ENCODE measurements at places on chromosomes 6 and 20.

GRCh38 chr6:142286088-142286409, 15.8 kb upstream of the ADGRG6 start:
- DNase-seq, result no peak

- DNase-seq, result no peak
These were observed 1.9 kb downstream of the DDR1 start for GRCh38 chr6:30885999-30886896.

- DNase-seq, result no peak
These were observed 92.5 kb upstream of the PDE10A start for GRCh38 chr6:165755583-165755982.

DNA sequence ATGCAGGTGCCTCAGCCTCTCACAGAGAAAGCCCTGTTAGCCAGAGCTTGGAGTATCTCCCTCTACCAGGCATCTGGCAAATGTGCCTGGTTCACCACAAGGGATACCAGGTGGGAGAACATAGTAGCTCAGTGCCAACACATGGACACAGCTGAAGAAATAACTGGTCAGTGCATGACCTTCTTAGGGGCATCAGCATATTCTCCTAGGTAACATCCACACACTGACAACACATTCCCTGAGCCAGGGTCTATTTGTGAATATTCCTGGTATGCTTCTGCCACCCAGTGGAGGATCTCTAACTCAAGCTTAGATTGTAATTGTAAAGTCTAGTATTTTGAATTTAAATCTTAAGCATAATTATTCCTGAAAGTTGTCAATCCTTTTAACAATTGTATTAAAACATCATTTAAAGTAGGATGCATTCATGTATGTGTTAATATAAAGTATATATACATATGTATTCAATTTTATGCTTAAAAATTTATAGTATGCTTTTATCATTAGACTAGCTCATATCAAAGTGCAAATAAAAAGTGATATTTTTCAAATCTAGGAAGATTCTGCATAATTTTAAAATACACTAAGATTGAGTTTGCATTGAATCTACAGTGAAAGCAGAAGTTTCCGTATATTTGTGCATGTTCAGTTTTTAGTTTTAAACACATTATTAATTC, 45.3 kb upstream of the COL21A1 start:
- DNase-seq, result peak; percentile 34

GRCh38 chr20:62203378-62204030, 16.6 kb downstream of the HRH3 start:
- DNase-seq, result no peak

DNA sequence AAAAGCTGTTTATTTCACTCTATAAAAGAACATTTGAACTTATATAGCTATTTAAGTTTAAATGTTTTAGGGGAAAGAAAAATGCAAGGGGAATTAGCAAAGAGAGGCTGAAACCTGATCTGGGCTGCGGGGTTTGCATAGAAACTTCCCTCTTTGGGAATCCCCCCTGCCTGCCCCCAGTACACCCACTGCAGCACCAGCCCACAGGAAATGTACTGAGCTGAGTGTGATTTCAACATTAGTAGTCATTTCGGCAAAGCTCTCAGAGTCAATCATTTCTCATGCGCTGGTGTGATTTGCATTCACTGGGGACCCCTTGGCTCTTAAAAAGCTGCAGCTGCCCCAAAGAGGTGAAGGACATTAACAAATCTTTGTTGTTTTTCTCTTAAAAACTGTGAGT, 859.4 kb downstream of the MAFB start:
- peak; percentile 81 for DNase-seq

- no peak for DNase-seq
These were observed 62.0 kb downstream of the FAM50B start for GRCh38 chr6:3911130-3911529.

GRCh38 chr20:35299780-35300179, 7.6 kb upstream of the FAM83C start:
- DNase-seq, result no peak

DNA sequence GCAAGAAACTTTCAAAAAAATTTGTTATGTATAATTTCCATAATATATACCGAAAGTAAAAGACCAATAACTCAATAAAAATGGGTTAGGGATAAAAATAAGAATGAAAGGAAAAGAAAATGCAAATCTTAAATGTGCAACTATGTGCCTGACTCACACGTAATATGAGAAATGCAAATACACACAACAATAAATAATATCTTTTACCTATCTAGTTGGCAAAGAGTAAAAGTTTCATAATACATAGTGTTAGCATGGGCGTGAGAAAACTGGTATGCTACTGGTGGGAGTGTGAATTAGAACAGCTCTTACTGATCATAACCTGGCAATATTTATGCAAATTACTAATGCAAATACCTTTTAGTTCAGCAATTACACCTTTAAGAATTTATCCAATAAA, 438.5 kb upstream of the CITED2 start:
- no peak for DNase-seq

GRCh38 chr6:144835322-144835973, 550.3 kb downstream of the UTRN start:
- DNase-seq, result no peak

- no peak for DNase-seq
These were observed 57.4 kb upstream of the CEP85L start for GRCh38 chr6:118708744-118709143.

DNA sequence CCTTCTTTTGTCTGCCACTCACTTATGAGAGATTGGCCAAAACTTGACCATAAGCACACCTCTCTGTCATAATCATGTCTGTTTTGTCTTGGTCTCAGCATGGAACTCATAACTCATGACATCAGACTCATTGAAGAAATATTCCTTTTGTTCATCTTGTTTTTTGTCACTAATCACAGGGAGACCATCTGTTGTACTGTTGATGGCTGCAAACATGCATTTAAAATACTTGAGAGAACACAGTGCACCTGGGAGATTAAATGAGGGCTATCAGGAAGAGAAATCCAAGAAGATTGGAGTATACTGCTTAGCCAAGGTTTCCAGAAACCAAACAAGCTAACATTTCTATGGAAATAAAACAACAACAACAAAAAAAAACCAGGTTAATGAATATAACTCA, 689.7 kb downstream of the EPM2A start:
- no peak for DNase-seq

DNA sequence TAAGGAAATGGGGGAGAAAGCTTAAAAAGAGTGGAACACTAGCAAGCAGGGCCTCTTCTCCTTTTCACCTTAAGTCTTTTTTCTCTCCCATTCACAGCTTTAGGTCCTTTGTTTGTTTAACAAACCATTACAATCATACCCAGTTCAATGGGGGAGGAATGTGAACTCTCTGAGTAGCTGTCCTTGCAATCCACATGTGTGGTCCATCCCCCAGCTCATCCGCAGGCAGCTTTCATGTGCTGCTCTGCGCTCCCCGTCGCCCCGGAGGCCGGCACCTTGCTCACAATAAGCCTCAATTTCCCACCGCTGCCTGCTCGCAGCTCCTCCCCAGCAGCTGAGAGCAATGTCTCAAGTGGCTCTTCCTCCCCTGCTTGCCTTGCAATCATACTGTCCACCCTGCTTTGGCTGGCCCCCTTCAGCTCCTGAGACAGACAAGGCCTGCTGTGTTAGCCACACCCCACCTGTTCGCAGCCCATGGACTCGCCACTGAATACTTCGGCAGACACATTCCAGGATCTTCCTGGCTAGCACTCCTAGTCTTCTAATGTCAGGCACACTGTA, 49.1 kb downstream of the PLAGL1 start:
- no peak for DNase-seq

DNA sequence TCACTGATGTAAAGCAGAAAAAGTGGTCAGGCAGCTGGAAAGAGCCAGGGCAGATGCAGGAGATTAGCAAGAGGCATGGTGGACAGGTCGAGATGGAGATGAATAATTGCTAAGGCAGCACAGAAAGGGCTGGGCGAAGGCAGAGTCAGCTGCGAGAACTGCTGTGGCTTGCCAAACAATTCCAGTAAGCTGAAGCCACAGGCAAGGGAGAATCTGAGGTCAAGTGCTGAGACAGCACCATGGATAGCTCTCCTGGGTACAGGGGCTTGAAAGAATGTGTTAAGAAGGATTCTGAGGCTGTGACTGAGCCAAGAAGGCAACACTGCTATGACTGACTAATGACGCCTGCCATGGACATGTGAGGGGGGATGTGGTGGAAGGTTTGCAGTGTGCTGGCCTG, 220.8 kb upstream of the FOXA2 start:
- DNase-seq, result no peak

DNA sequence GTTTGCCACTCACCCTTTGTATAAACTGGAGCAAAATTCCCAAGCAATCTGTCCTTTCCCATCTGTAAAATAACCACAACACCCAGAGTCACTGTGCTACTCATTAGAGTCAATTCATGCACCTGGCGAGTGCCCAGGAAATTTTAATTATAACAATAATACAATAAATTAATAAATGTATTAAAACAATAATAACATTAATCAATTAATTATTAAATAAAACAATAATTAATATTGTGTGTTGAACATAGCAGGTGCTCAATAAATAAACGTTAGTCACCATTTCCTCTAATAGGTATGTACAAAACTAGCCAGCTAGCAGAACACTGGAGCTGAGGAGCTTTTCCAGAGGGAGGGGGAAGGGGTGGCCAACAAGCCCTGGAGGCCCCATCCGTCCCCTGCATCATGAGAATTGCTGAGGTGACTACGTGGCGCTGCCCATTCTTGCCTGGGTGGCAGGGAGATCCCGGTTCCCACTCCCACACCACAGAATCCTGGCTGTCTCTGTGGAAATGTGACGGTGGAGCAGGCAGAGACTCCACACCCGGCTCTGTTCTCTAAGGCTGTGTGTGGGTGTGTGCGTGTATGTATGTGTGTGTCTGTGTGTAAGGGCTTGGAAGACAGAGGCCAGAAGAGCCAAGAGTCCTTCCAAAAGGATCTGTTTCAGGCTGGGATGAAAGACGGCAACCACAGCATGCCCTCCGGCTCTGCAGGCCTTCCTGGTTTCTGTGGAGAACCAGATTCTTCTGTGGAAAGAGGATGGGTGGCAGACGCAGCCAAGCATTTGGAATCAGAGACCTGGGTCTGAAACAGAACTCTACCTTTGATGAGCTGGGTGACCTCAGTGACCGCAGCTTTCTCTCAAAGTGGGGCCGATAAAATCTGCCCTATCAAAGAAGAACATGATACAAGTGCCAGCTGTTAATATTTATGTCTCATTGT, 18.8 kb upstream of the EZR start:
- no peak for DNase-seq

GRCh38 chr6:15065261-15065989, 180.4 kb upstream of the JARID2 start:
- DNase-seq, result no peak

GRCh38 chr6:108746366-108746765, 101.9 kb upstream of the ARMC2 start:
- DNase-seq, result no peak

DNA sequence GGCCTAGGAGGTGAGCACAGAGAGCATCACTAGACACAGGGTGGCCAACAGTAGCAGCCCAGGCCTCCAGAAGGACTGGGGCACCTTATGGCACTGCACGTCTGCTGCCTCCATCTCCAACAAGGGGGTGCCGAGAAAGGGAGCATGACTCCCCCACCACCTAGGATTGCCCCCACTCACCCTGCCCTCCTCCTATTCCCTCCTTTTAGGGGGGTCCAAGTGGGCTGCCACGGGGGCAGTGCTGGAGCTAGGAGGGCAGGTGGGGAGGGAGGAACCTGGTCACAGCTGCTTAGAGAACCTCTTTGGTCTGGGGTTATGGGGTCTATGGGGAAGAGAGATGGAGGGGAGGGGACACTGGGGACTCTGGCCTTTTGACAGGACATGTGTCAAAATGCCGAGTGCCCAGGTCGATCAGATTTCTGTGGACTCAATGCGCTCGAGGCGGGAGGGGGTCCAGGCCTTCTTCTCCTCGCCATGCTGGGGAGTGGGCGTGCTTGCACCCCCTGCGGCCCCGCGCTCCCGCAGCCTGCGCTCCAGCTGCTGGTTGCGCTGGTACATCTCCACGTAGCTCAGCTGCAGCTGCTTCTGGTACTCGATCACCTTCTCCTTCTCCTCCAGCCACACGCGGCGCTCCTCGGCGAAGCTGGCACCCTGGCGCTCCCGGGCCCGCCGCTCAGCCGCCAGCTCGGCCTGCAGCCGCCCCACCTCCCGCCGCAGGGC, 4.5 kb upstream of the FASTKD5 start:
- DNase-seq, result no peak

GRCh38 chr6:158854214-158855101, 35.3 kb upstream of the EZR start:
- no peak for DNase-seq

- no peak for DNase-seq
These were observed 11.3 kb downstream of the SERPINB9 start for GRCh38 chr6:2891768-2892170.

GRCh38 chr20:16290358-16290757, 282.9 kb downstream of the KIF16B start:
- no peak for DNase-seq

GRCh38 chr6:11218538-11219399, 13.7 kb downstream of the NEDD9 start:
- no peak for DNase-seq

- DNase-seq, result no peak
These were observed 61.7 kb downstream of the SNX9 start for GRCh38 chr6:157884756-157885155.

GRCh38 chr6:9646342-9647070, 768.4 kb downstream of the TFAP2A start:
- no peak for DNase-seq

GRCh38 chr20:50111120-50111828, 1.7 kb downstream of the UBE2V1 start:
- peak; percentile 60 for DNase-seq

GRCh38 chr6:2028457-2029038, 216.9 kb downstream of the GMDS start:
- DNase-seq, result peak; percentile 37

DNA sequence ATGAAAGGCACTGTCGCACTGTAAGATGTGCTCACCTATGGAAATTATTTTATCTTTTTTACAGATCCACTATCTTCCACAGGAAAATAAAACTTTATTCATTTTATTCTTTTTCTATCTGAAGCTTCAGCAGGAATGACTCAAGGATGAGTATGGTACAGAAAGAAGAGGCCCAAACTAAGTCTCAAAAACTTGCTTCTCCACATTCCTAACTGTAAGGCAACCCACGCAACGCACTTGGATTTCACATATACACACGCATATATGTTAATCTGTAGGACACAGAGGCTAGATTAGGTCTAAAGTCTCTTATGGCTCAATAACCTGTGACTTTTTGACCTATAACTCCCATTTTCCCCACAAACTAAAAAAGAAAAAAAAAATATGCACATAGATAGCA, 81.9 kb downstream of the RALGAPA2 start:
- no peak for DNase-seq

DNA sequence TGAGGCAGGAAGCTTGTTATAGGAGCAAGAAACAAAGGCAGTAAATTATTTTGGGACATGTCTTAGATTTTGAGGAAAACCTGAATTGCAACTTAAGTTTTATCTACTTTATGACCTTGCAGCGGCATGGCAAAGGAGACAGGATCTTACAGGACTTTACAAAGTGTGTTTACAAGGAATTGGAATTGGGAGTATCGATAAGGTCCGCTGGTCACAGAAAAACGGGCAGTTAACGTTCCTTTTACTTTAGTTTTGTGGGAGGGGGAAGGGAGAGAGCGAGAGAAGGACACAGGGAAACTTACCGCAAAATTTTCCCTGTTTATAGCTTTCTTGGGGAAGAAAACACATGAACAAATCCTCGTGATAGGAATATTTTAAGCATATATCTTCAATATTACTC, 1607.2 kb downstream of the GRIK2 start:
- DNase-seq, result no peak

- no peak for DNase-seq
These were observed 49.1 kb upstream of the UBR2 start for GRCh38 chr6:42514745-42515144.

GRCh38 chr6:23656255-23657194, 469.5 kb upstream of the NRSN1 start:
- DNase-seq, result no peak

GRCh38 chr20:12928358-12928754, 80.4 kb upstream of the SPTLC3 start:
- DNase-seq, result no peak

Measured in GM12865 (cell line).